Brain pericyte (primary cell): ENCODE measurements at places on chromosomes 2 and 18.

DNA sequence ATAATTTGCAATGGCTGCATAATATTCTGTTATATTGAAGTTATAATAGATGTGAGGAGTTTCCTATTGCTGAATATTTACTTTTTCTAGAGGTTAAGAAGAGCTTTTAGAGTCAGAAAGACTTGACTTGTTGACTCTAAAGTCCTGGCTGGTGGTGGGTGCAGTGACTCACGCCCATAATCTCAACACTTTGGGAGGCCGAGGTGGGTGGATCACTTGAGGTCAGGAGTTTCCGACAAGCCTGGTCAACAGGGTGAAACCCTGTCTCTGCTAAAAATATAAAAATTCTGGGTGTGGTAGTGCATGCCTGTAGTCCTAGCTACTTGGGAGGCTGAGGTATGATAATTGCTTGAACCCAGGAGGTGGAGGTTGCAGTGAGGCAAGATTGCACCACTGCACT lies 33.9 kb upstream of the ATIC start:
- DNase-seq, result no peak

- no peak for DNase-seq
Measured at GRCh38 chr2:132403146-132403545, 13.5 kb upstream of the GPR39 start.

- no peak for DNase-seq
Measured at GRCh38 chr2:179224361-179224760, 40.3 kb downstream of the SESTD1 start.

GRCh38 chr2:171745141-171745540 lies 57.9 kb downstream of the DYNC1I2 start:
- DNase-seq, result no peak

GRCh38 chr2:167833294-167833693 lies 414.1 kb downstream of the STK39 start:
- no peak for DNase-seq

DNA sequence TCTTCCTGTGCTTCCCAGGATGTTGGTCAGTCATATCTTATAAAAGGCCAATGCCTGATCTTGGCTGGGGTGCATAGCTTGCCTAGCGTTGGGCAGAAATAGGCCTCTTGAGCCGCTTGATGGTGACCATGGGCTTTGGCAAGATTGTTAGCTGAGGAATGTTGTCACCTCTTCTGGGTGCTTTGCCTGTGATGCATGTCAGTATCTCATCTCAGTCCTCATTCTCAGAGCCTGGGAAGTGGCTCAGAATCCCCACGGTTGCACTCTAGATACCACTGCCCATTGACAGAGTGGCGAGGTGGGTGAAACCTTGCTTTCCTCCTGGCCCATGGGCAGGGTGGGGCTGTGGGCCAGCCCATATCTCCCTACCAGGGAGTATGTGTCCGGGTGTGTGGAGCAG lies 79.2 kb upstream of the MGAT5 start:
- no peak for DNase-seq

DNA sequence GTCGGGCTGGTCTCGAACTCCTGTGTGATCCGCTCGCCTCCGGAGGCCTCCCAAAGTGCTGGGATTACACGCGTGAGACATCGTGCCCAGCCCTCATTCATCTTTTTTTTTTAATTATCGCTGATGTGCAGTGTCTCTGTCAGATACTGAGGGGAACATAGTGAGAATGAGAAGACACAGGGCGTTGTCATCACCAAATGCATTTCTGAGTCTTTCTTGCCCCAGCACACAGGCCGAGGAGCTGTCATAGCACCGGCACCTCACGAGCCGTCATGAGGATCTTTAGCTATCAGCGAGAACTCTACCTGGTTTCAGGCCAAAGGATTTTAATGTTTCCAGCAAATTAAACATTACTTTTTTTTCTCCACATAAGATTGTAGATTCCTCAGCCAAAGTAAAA lies 548.0 kb upstream of the SOX11 start:
- no peak for DNase-seq

DNA sequence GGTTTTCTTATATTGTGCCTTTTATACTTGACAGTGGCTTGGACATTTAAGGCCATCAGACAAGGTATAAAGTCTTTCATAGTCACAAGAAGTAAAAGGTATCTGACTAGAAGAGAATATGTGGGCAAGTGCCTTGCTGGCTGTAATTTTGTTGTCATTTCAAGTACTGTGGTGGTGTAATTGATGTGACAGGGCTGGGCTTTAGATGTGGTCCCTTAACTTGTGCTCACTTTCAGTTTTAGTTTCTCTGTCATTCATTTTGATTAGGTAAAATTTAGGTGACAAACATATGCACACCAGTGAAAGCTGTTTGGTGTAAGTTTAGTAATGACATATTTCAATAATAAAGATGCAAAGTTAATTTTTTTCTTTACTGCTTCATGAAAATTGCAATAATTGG lies 31.2 kb upstream of the TBR1 start:
- DNase-seq, result no peak

GRCh38 chr2:132496555-132496954 lies 80.0 kb downstream of the GPR39 start:
- no peak for DNase-seq

DNA sequence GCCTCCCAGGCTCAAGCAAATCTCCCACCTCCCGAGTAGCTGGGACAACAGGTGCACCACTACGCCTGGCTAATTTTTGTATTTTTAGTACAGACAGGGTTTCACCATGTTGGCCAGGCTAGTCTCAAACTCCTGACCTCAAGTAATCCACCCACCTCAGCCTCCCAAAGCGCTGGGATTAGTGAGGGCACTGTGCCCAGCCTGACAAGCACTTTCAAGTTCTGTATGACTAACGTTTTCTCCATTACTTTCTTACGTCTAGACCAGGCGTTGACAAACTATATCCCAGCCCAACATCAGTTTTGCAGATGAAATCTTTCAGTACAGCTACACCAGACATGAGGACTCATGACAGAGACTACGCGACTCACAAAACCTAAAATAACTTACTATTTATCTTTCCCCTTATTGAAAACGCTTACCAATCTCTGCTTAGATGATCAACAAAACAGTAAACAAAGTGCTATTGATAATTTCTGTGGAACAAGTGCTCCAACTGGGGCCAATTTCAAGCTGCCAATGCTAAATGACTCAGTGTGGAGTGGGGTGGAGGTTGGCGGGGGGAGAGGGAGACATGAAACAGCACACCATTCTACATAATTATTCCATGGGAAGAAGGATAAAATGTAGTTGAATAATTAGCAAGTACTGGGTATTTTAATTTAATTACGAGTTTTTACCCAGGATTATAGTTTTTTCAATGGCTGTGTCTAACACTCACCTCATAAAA lies 59.1 kb downstream of the SAP130 start:
- DNase-seq, result no peak

DNA sequence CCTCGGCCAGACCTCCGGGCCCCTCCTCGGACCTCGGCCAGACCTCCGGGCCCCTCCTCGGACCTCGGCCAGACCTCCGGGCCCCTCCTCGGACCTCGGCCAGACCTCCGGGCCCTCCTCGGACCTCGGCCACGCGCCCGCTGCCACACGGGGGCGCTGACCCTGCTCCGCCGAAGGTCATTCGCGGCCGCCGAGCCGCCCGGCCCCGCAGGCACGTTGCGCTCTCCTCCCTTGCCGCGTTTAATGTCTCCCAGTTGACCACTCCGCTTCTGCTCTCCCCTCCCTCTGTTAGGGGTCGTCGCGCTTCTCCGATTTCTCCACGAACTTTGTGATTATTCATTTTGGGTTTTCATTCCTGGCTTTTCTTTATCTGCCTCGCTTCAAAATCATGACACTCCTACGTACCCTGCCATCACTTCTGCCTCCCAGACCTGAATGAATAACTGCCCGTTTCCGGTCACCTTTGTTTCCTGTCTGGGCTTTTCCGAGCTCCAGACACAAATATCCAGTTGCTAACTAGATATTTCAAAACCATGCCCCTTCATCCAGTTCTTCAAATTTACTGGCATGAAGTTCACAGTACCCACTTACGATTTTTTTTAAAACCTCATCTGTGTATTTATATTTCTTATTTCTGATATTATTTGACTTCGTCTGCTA lies 14.8 kb upstream of the COLEC12 start:
- DNase-seq, result no peak

DNA sequence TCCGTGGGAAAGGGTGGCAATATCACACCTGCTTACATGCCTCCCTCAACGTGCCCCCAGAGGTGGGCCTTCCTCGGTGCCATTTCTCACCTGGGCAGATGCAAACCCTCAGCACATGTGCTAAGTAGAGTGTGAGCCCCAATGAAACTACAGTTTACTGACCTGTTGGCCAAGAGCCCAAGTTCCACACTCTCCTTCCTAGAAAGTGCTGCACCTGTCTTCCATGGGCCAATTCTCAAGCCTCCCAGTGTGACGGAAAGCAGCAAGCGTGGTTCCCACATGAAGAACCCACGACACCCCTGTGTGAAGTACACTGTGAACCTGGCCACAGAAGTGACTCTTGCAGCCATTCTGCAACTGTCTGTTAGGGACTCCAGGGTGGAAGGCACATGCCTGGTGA lies 73.7 kb downstream of the UXS1 start:
- no peak for DNase-seq

DNA sequence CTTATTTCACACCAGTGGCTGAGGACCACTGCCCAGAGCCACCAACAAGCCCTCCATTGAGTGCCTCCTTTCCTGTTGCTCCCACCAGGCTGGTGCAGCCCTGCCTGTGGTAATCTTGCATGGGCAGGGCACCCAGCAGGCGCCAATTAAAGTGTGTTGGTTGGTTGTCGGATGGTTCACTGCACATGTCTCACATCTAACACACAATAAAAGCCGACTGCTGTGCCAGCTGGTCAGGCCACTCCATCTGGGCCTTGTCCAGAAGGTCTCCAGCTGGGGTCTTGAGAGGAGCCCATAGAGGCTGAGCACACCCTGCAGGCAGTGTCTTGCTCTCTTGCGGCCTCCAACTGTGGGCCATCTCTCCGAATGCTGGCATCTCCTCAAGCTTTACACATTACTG lies 494.8 kb upstream of the KLHL29 start:
- DNase-seq, result no peak

DNA sequence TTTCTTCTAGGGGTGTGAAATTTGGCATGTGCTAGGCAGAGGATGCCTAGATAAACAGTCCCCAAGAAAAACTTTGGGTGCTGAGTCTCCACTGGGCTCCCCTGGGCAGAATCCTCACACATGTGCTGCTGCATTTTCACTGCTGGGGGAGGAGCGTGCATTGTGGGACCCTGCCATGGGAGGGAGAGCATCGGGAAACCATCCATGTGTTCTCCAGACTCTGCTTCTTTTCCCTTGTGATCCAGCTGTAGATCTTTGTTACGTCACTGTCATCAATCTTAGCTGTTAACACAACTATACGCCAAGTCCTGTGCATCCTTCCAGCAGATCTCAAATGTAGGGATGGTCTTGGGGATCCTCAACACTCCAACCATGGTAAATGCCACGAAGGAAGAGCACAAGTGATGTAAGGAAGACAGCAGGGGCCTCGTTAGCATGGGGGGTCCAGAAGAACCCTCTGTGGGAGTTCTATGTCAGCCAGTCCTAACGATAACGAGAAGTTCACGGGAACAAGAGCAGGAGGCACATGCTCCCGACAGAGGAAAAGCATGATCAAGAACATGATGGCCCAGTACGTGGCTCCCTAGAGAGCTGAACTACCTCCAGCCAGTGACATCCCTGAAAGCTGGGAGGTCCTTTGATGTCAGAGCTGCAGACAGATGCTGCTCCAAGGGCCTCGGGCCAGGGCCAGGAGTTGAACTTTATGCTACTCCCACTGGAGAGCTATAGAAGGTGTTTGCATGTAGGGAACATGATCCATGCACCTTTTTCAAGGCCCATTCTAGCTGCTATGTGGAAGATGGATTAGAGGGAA lies 41.1 kb upstream of the NPAS2 start:
- DNase-seq, result no peak

- DNase-seq, result no peak
Measured at GRCh38 chr2:197904446-197904845, 100.1 kb downstream of the PLCL1 start.

- DNase-seq, result no peak
Measured at GRCh38 chr2:195619590-195619989, 37.4 kb upstream of the SLC39A10 start.

DNA sequence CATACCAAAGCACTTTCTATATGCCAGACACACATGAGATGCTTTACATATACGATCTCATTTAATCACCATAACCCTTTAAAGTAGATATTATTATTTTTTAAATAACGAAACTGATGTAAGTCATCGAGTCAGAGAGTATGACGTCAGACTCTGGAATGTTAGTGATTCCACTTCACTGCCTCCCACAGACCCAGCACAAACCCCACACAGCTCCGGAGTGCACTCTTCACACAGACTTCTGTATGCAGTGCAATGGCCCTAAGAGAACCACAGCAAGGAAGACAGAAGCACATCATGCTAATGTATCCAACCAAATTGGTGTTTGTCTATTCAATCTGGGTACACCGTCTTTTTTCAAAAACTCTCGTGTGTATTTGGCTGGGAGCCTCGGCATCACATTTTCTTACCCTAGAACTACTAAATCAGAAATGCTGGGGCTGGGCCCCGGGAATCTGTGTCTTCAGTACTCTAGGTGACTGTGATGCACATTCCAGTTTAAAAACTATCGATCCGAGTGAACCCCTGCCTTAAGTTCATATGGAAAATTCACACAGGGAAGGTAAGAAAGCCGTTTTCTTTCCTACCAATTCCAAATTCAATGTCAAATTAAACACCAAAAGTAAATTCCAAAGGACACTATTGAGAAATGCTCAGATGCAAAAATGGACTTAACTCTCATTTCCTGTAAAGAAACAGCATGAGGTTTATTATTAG lies 117.7 kb upstream of the ACVR1C start:
- DNase-seq, result no peak

GRCh38 chr2:97718942-97719341 lies 5.6 kb downstream of the ZAP70 start:
- no peak for DNase-seq

DNA sequence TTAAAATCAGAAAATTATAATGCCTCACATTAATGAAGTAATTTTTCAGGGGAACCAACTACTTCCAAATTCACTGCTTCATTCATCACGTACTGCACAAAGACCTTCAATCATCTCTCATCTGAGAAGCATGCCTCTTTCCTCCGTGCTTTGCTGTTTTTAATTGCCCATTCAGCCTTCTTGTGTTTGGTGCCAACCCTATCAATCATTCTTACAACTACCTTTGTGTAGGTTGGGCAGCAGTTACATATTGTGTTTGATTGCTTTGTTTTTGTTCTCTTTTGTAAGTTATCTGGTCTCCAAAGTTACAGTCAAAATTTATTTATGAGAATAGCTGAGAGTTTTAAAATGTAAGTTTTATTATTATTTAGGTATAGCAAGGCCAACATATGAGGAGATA lies 549.0 kb upstream of the SLC8A1 start:
- no peak for DNase-seq

DNA sequence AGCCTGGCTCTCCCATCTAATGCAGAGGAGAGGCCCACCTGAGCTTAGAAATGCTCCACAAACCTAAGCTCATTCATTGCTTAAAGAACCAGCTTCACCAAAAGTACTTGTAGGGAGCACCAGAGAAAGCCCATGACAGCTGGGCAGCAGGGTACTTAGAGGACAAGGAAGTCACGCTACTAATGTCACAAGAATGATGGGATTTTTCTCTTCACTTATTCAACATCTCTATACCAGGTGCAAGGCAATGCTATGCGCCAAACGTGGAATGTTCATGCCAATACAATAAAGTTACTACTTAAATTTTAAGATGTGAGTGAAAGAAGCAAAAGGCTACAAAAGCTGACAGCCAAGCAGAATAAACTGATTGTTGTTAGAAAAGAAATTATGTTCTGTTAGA lies 36.0 kb downstream of the LONRF2 start:
- DNase-seq, result no peak
